ENCODE measurements at places on chromosomes 12 and 14.

GRCh38 chr14:22314183-22314820, 274.7 kb downstream of the DAD1 start:
- DNase-seq: peak; percentile 15

GRCh38 chr14:69900603-69901002, 21.4 kb downstream of the SMOC1 start:
- no peak for DNase-seq

DNA sequence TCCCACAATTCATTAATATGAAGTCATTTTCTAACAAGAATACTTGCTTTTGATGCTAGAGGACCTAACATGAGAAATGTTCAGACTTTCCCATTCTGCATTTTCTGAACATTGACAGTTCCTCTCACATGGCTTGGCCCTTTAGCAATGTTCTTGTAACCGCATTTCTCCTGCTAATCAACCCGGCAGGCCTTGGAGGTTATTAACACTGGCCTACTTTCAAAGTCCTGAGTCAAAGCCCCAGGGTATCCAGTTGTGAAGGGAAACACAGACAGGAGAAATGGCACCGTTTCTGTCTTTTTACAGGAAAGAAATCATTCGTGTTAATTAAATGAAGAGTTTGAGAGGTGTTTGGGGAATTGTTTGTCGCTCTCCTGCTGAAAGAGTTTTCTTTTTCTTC, 446.5 kb upstream of the MIS18BP1 start:
- DNase-seq: no peak

GRCh38 chr14:25267186-25267585, 217.2 kb upstream of the STXBP6 start:
- no peak for DNase-seq

- no peak for DNase-seq
These were observed 18.0 kb upstream of the YARS2 start for GRCh38 chr12:32773691-32774090.
